ENCODE measurements at places on chromosomes 12 and 14.

- DNase-seq, result no peak
Observed at GRCh38 chr14:81401420-81402122, 1.4 kb upstream of the STON2 start.

DNA sequence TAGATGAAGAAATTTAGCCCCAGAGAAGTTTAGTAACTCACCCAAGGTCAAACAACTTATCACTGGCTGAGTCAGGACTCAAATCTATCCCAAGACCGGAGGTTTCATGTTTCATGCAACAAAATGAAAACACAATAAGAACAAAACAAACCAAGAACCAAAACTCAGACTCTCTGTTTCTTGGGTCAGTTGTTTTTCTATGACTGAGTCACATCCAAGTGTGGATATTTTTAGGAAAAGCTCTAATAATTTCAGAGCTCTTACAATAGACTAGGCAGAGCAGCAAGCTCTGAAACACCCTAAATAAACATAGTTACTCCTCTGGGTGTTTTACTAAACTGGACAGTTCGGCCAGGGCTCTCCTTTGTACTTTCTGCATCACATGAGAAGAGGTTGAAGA lies 87.6 kb upstream of the PRB2 start:
- no peak for DNase-seq

- peak; percentile 4 for DNase-seq
Observed at GRCh38 chr12:132108211-132108832, 35.8 kb downstream of the DDX51 start.

DNA sequence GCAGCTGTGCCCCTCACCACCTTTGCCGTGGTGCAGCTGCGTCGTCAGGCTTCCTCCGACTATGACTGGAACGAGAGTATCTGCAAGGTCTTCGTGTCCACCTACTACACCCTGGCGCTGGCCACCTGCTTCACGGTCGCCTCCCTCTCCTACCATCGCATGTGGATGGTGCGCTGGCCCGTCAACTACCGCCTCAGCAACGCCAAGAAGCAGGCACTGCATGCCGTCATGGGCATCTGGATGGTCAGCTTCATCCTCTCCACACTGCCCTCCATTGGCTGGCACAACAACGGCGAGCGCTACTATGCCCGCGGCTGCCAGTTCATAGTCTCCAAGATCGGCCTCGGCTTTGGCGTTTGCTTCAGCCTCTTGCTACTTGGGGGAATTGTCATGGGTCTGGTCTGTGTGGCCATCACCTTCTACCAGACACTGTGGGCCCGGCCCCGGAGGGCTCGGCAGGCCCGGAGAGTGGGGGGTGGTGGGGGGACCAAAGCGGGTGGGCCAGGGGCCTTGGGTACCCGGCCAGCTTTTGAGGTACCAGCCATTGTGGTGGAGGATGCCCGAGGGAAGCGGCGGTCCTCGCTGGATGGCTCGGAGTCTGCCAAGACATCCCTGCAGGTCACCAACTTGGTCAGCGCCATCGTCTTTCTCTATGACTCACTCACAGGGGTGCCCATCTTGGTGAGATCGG lies 2.6 kb downstream of the GPR162 start:
- DNase-seq, result no peak

DNA sequence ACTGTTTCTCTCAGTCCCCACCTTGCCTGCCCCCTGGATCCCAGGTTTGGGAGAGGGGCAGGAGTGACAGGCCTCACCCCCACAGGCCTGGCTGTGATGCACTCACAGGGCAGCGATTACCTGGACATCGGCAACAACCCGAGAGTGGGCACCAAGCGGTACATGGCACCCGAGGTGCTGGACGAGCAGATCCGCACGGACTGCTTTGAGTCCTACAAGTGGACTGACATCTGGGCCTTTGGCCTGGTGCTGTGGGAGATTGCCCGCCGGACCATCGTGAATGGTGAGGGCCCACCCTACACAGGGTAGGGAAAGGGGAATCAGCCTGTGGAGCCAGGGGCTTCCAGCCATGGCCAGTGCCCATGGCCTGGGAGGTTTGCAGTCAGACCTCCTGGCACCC lies 8.6 kb downstream of the ACVRL1 start:
- DNase-seq, result no peak

DNA sequence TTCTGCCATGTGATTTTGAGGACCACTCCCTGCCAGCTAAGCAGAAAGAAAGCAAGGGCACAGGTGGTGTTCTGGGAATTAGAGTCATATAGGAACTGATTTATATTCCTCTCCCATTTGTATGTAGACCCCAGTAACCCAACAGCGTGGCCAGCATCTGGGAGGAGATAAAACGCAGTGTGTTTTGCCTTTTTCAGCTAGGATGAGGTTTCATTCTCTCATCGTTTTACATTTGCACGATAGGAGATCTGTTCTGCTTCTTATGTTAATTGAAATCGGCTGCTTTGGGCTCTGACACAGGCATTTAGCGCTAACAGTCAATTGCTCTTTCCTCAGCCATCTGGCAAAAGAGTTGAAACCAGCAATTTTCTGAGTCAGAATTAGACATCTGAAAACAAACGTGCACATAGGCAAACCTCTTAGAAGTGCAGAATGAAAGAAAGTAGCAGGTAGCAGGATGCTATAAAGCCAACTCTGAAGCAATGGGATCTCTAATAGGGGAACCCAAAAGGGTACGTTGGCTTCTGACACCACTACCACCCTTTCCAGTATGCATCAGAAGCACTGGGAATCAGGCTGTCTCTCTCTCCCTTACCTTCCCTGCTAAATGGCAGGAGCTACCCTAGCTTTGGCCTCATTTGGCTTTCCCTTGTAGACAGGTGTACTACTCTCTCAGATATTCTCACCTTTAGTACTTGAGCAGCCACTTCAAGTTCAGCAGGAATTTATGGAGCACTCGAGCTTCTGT lies 219.1 kb downstream of the PHLDA1 start:
- peak; percentile 57 for DNase-seq

GRCh38 chr12:88932457-88932856 lies 352.2 kb upstream of the KITLG start:
- DNase-seq, result no peak

GRCh38 chr12:111204788-111205241 lies 164.1 kb downstream of the PHETA1 start:
- no peak for DNase-seq

DNA sequence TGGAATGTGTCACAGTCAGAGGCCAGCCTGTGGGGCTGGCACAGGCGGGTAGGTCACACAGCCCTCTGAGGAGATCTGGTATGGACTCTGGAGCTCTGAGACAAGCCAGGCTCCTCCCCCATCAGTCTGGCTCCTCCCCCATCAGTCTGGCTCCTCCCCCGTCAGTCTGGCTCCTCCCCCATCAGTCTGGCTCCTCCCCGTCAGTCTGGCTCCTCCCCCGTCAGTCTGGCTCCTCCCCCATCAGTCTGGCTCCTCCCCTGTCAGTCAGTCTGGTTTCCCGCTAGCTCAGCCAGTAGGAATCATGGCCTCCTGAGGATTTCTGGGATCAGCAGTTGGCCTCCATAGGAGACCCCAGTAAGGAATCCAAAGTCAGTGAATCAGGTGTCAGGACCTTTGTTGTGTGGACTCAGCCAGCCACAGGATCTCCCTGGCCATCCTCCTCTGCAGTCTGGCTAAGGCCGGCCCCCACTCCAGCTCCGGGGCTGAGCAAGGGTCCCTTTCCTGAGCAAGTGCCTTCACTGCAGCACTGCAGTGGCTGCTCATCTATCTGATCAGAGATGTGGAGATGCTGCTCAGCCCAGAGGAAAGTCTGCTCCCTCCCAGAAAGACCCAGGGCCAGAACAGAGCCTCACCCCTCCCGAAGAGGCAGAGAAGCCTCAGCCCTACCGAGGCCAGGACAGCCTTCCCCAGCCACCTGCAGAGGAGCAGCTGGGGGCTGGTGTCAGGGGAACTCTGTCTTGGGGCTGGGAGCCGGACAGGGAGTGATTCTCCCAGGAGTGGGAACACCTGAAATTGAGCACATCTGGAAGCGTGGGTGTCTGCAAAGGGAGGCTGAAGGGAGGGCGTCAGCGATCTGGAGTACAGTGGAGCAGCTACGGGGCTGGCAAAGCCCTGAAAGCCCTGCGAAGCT lies 35.7 kb downstream of the IQSEC3 start:
- no peak for DNase-seq

DNA sequence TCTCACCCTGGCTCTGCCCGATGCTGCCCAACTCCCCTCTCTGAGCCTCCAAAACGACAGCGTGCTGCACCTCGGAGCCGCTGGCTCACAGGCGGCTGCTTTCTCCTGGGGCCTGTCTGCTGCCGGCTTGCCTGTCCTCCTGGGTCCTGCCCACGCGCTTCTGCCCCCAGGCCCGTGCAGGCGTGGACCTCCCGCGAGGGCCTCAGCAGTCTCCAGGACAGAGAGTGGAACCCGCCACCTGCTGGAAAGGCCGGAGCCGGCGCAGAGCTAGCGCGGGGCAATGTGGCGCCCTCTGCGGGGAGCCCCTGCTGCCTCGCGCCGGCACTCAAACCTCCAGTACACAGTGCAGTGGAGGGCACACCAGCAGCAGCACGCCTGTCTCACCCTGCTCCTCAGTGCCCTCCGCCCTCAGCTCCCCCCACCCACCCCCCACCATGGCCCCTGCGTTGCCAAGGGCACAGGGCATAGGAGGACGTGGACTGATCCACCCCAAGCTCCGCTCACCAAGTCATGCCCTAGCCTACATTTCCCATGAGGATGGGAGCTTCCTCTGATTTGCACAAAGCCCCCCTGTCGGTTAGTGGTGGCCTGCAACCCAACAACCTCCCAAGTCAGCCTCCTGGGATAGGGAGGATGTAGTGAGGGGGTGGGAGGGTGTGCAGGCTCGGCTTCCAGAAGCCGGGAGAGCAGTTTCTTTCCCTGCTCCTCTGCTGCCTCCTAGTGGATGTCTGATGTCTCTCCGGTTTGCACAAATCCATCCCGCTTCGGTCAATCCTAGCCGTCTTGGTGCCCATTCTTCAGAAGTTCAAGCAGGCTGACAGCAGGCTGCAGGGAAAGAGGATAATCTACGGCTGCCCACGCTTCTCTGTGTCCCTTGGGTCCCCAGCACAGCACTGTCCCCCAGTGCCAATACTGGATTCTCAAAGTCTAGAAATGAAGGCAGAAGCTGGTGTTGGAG lies 25.2 kb downstream of the KRT8 start:
- peak; percentile 60 for DNase-seq

DNA sequence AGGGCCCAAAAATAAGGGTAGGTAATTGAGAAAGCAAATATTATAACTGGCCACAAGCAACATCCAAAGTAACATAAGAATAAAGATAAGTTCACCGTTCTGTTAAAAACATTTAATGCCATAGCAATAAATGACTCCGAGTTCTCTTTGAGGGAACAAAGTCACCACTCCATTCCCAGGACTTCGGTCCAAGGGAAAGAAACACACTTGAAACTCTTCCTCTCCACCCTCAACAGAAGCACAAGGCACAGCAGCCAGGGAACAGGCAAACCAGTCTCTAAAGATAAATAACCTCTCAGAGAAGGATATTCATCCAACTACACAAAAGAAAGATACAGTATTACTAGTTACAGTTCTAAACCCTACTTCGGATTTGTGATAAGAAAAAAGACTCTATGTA lies 2.5 kb downstream of the SETD3 start:
- DNase-seq, result no peak

- no peak for DNase-seq
Observed at GRCh38 chr14:104243200-104243599, 104.8 kb downstream of the KIF26A start.

DNA sequence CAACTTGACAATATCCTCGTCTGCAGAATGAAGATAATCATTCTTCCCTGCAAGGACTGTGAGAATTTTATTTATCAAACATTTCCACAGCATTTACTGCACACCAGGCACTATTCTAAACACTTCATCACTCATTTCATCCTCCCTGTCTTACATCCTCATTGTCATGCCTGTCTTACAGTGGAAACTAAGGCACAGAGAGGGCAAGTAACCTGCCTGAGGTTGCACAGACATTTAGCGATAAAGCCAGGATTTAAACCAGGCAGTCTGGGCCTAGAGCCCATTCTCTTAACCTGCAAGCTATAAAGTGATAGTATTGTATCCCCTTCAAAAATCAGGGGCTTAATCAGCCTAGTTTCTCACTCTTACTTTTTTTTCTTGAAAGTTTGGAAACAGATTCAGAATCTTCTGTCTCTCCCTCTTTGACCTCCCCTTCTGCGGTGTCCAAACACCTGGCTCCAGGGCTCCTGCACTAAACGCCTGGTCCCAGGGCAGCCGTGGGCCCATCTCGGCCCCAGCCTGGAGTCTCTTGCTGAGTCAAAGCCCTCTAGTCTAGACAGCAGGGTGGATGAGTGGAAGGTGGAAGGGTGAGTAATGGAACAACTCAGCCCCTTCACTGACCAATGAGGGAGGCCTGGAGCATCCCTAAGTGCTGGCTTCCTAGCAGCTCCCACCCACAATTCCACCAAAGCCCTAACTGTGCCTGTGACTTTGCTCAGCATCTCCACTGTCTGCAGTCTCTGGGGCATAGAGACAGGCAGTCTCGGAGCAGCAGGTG lies 12.5 kb downstream of the ISM2 start:
- no peak for DNase-seq

GRCh38 chr12:80184926-80185325 lies 85.6 kb downstream of the OTOGL start:
- DNase-seq, result no peak

GRCh38 chr12:11973396-11973795 lies 97.3 kb upstream of the BCL2L14 start:
- DNase-seq, result no peak

DNA sequence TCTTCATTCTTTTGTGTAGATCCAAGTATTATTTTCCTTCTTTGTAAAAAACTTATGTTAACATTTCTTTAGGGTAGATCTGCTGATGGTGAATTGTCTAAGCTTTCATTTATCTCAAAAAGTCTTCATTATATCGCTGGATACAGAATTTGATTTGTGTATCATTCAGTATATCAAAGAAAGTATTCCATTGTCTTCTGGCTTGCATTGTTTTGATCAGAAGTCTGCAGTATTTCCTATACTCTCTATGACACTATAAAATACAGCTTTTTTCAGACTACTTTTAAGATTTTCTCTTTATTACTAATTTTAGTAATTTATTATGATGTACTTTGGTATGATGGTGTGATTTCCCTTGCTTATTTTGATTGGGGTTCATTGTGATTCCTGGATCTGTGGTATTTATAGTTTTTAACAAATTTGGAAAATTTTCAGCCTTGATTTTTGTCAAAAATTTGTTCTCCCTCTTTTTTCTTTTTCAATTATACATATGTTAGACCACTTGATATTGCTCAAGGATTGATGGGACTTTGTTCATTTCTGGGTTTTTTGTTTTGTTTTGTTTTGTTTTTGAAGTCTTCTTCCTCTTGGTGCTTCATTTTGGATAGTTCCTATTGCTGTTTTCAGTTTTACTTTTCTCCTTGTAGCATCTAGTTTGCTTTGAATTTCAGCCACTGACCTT lies 176.5 kb downstream of the ZFP36L1 start:
- DNase-seq, result peak; percentile 20

GRCh38 chr14:86955771-86956354 lies 1037.1 kb downstream of the GALC start:
- no peak for DNase-seq
